ENCODE measurements at places on chromosomes 2 and 18.
A peak's percentile ranks its signal among the peaks of the same experiment; 100 is the strongest.

DNA sequence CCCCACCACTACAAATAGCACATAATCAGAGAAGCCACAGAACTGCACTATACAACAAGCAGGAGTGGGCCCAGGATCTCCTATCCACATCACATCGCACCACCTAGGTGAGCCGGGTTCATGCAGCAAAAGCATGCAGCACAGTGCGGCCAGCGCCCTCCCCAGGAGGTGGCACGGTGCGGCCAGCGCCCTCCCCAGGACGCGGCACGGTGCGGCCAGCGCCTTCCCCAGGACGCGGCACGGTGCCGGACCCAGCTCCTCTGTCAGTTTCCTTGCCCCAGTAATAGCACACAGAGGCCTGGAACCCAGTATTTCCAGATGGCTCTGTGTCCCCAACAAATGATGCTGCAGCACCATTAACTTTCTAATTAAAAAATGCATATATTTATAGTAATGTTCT, 114.1 kb downstream of the EIPR1 start:
- DNase-seq: no peak

- DNase-seq: no peak
Observed at GRCh38 chr2:106869512-106870275, 16.3 kb downstream of the ST6GAL2 start.

- peak; percentile 7 for DNase-seq
Observed at GRCh38 chr18:31268985-31269406, 49.0 kb upstream of the DSG1 start.

- DNase-seq: peak; percentile 26
Observed at GRCh38 chr18:8063733-8064132, 496.6 kb downstream of the PTPRM start.

DNA sequence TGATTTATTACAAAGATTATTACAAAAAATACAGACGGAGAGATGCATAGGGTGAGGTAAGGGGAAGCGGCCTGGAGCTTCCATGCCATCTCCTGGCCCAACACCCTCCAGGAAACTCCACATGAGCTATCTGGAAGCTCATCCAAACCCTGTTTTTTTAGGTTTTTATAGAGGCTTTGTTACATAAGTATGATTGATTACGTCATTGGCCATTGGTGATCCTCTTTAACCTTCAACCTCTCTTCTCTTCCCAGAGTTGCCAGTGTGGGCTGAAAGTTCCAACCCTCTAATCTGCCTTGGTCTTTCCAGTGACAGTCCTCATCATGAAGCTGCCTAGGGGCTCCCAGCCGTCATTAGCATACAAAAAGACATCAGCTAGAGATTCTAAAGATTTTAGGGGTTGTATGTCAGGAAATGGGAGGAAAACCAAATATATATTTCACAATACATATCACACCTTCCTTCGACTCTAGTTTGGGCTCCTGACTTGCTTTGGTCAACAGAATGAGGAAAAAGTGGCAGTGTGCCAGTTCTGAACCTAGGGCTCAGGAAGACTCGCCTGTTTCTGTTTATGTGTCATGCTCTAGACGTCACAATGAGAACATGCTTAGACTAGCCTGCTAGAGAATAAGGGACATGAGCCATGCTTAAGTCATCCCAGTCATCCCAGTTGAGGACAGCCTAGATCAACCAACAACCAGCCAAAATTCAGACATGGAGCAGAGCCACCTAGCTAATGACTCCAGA, 54.1 kb downstream of the ETAA1 start:
- peak; percentile 86 for DNase-seq

GRCh38 chr2:46001741-46002506, 295.3 kb upstream of the EPAS1 start:
- peak; percentile 30 for DNase-seq

- DNase-seq: no peak
Observed at GRCh38 chr2:221189431-221190067, 382.6 kb downstream of the EPHA4 start.

- DNase-seq: no peak
Observed at GRCh38 chr2:74877781-74878433, 44.0 kb downstream of the HK2 start.

All from iris pigment epithelial cell (primary cell).